ENCODE measurements at places on chromosomes 7 and 10.

- no peak for DNase-seq
Observed at GRCh38 chr7:91288208-91288824, 24.1 kb downstream of the FZD1 start.

DNA sequence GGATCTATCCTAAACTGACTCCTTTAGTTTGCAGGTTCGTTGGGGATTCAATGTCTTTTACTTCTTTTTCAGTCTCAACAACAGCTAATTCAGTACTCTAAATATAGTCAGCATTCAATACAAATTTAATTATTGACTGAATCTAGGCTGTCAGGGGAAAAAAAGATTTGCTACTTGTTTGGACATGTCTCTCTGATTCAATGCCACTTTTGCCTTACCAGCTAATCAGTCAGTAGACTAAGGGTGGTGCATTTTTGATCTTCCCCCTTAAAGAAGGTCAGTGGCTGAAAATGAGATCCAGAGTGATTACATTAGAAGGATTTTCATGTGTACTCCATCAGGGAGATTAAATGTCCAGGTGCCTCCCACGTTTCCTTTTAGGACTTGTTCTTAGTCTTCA lies 145.1 kb downstream of the C1GALT1 start:
- DNase-seq = no peak

DNA sequence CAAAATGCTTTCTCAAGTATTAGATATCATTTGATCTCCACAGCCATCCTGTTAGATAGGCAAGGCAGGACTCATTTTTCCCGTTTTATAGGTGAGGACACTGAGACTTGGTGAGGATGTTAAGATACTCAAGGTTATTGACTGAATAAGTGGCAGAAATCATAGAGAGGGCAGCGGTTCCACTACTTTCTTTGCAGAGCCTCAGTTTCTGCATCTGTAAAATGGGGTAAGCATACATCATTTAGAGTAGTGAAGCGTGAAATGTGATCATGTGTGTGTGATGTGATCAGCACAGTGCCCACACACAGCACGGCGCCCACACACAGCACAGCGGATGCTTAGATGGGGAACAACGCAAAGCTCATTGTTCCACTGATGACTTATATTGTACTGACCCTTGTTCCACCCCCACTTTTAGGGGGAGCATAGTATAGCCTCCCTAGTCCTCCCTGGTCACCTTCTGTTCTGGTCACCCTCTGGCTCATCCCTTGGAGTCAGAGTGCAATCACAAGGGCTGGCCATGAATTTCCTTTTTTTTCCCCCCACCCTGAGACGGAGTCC lies 10.5 kb downstream of the UBTD1 start:
- DNase-seq = no peak

DNA sequence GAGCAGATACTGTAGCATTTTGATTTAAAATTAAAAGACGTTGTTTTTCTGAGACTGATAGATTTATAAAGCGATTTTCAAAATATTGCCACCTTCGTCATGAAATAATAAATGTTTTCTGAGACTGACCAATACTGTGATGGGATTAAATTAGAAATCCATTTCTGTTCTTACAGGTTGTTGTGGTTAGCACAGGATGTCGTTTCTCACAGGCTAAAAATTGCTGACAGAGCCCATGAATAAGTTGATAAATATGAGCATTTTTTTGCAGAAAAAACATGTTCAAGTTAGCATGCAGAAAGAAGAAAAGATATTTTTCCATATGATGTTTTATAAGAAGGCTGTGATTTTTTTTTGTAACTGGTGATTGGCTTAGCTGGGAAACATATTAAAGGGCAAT lies 66.8 kb downstream of the POU6F2 start:
- no peak for DNase-seq

GRCh38 chr10:62054408-62054807 lies 152.9 kb downstream of the ARID5B start:
- no peak for DNase-seq

- DNase-seq = no peak
Observed at GRCh38 chr7:1548438-1548831, 7.6 kb downstream of the TMEM184A start.

DNA sequence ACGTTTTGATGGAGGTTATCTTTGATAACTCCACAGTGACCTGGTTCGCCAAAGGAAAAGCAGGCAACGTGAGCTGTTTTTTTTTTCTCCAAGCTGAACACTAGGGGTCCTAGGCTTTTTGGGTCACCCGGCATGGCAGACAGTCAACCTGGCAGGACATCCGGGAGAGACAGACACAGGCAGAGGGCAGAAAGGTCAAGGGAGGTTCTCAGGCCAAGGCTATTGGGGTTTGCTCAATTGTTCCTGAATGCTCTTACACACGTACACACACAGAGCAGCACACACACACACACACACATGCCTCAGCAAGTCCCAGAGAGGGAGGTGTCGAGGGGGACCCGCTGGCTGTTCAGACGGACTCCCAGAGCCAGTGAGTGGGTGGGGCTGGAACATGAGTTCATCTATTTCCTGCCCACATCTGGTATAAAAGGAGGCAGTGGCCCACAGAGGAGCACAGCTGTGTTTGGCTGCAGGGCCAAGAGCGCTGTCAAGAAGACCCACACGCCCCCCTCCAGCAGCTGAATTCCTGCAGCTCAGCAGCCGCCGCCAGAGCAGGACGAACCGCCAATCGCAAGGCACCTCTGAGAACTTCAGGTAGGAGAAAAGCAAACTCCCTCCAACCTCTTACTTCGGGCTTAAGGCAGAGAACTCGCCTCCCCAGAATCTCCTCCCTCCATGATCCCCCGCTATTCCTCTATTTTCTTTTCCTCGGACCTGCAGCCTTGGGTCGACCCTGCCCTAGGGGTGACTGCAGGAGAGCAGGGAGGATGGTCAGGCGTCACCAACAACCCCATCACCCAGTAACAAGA lies at the start of gene SERPINE1:
TSS of gene SERPINE1 (plus strand) at position 454 of the 809 bp plus-strand sequence. CDS start 1,290 bp downstream, outside the sequence.
- DNase-seq = peak; percentile 99

DNA sequence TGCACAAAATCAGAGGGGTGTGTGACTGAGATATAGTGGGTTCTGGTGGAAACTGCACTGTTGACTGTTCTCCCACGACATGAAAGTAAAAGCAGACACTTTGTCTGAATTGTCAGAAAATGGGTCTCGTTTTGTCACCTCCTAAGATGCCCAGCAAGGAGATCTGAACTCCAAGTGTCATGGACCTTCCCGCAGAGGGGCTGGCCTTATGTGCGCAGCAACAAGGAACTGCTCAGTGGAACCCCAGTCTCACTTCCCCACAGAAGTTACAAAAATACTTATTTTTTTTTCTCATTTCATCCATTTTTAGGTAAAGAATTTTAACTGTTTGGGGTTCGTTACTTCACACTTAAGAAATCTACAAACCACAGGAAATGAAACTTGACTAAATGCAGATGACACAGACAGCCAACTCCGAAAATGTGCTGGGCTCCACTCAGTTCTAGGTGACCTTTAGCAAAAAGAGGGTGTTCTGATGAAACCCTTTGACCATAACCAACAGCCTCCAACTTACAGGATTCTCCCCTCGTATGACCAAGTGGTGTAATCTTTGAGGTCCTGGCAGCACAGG lies 115.0 kb downstream of the FAM107B start:
- no peak for DNase-seq

DNA sequence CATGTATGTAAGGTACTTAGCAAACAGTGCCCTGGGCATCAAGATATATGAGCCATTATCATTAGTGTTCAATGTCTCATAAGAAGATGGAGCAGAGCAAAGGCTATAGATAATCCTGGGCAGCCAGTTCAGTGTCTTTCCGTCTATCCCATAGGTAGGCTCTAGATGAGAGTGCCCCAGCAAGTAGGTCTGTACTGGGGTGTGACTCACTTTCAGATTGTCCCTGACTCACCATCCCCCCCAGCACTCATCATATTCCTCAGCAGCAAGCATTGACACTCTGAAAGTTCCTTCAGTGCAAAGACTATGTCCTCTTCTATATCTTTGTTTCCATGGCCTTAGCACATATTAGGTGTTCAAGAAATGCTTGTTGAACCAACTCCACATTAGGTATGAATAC lies 20.0 kb upstream of the FAM204A start:
- DNase-seq = no peak

- no peak for DNase-seq
Observed at GRCh38 chr7:95545673-95546072, 50.6 kb downstream of the PDK4 start.

DNA sequence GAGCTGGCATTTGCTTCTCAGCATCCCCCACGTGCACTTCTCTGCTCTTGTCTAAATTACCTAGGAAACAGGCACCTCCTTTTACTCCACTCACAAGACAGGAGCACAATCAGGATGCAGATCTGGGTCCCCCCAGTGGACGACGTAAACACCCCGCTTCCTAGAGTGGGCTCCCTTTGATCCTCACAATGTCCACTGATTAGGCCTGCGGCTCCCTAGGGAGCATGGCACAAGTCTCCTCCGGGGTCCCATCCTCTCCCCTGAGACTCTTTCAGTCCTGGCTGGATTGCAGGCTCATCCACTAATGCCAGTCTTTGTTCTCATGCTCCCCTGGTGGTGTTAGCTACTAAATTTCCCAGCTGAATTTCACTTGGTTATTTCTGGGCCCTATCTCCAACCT lies 98.3 kb downstream of the GLI3 start:
- no peak for DNase-seq

- no peak for DNase-seq
Observed at GRCh38 chr10:79070081-79070605, 1.4 kb downstream of the ZMIZ1 start.

DNA sequence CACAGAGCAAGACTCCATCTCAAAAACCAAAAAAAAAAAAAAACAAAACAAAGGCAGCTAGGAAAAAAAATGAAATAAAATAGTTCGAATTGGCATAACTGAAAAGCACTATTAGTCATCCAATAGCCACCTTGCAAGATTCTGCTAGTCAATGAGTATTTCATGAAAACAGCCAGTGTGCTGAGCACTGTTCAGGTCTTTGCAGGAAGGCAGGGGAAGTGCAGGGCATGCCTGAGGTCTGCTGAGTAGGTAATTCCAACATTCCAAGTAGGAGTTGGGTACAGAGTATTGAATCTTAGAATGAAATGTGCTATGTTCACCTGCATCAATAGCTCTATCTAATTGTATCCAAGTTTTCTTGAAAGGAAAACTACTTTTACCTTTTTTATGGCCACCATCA lies 22.9 kb downstream of the ABRAXAS2 start:
- DNase-seq = no peak

DNA sequence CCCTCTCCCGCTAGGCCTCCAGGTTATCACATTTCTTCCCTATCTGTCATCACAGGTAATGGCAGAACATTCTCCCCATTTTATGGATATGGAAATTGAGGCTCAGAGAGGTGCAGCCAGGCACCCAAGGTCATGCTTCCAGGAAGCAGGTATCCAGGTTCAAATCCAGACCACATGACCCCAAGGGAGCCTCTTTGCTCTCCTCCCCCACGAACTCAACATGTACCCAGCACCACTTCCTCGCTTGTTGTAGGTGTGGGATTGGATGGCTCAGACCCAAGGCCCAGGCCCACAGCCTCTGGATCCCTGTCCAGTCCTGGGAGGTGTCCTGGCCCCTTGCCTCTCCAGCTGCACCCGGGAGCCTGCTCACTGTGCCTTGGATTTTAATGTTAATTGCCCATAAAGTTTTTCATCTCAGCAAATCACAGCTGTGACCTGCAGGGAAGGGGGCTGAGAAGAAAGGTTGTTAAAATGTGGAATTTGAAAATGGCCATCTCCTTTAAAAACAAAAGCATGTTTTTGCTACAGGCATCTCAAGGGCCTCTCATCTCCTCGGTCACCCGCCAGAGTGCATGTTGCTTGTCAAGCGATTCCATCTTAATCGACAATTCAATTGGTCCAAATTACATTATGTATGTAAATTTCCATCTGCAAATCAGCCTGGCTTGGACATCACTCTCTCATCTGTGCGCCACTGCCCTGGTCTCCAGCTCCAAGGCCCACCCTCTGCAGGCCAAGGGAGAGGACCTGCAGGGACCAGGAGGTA lies 205.4 kb upstream of the ZMIZ1 start:
- no peak for DNase-seq

- DNase-seq = no peak
Observed at GRCh38 chr10:84429926-84430520, 101.6 kb downstream of the CCSER2 start.

DNA sequence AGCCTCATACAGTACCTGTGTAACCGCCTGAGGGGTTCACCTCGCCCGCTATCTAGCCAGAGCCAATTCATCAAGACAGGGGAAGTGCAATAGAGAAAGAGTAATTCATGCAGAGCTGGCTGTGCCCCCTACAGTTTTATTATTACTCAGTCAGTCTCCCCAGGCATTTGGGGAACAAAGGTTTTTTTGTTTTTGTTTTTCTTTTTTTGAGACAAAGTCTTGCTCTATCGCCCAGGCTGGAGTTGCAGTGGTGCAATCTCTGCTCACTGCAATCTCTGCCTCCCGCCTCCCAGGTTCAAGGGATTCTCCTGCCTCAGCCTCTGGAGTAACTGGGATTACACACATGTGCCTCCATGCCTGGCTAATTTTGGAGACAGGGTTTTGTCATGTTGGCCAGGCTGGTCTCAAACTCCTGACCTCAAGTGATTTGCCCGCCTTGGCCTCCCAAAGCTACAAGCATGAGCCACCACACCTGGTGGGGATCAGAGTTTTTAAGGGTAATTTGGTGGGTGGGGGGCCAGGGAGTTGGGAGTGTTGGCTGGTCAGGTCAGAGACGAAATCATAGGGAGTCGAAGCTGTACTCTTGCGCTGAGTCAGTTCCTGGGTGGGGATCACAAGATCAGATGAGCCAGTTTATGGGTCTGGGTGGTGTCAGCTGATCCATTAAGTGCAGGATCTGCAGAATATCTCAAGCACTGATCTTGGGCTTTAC lies 116.5 kb downstream of the MARCHF5 start:
- no peak for DNase-seq
